Adrenal gland (tissue), 19 donors: ENCODE measurements at places on chromosomes 12 and 14.

DNA sequence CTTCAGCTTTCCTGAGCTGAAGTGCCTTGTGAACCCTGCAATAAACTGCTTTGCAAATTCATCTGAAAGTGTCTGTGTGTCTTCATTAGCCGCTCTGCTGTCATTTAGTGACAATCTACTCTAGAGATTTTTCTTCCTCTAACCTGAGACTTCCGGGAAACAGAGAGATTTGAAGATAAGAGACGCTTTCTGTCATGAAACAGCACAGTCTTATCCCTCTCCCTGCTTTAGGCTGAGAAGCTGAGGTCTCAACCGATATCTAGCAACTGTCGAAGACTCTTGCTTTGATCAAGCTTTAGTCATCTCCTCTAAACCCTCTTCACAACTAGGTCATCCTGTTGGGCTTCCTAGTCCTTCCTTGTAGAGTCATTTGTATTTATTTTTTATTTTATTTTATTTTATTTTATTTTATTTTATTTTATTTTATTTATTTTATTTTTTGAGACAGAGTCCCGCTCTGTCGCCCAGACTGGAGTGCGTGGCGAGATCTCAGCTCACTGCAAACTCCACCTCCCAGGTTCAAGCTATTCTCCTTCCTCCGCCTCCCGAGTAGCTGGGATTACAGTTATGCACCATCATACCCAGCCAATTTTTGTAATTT, 1.2 kb downstream of the RNASE2 start:
- H3K4me1 ChIP-seq: no peaks in the 10 kb centered on the region
- no peak overlapping the region for H3K27ac ChIP-seq
- no peaks in the 10 kb centered on the region for H3K36me3 ChIP-seq

DNA sequence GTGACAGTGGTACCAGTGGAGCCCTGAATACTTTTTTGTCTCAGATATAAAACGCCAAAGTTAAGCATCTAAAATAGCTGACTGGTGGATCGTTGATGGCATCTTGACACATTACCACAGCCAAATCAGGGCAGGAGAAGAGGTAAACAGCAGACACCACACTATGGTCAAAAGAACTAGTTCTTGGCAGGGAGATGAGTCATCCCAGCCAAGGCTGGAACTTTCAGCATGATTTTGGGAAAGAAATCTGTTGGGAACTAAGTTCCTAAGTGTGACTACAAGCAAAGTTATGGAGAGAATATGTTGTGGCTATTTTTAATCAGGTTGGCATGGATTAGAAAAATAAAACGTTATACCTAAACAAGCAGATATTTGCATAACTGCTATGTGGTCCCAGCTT, 36.9 kb downstream of the LGR5 start:
- no peaks in the 10 kb centered on the region for H3K36me3 ChIP-seq
- no peak overlapping the region for H3K27ac ChIP-seq
- no peaks in the 10 kb centered on the region for H3K4me1 ChIP-seq

GRCh38 chr12:879641-880040, 69.9 kb downstream of the RAD52 start:
- no peaks in the 10 kb centered on the region for H3K36me3 ChIP-seq
- DNase-seq: no peak
- H3K27ac ChIP-seq: no peak overlapping the region
- H3K4me1 ChIP-seq: no peaks in the 10 kb centered on the region
- no peaks in the 10 kb centered on the region for H3K27me3 ChIP-seq

DNA sequence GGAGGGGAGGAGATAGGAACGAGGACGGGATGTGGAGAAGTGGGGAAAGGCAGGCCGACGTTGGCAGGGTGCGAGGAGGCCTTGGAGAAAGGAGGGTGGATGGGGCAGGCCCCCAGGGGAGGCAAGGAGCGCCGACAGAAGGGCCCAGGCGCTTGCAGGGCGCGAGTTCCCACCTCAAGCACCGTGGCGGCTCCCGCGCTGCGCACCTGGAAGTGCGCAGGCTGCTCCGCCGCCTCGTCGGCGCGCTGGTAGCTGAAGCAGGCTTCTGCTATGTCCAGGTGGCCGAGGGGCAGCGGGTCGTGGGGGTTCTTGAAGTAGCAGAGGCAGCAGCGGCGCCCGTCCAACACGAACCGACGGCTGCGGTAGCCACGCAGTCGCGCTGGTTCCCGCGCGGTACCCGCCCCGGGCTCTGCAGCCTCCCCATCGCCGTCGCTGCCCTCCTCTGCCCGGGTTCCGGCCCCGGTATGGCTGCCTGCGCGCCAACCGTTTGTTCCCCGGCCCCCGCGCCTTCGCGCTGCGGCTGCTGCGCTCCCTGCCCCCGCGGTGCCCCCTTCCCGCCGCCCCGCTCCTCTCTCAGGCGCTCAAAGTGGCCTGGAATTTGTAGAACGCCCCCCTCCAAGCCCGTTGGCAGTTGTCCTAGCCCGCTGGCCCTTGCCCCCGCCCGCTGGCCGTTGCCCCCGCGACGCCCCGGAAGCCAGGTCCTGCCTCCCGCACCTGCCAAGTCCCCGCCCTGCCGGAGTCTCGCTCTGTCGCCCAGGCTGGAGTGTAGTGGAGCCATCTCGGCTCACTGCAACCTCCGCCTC, 1.1 kb upstream of the ACTR6 start:
- no peaks in the 10 kb centered on the region for H3K36me3 ChIP-seq
- peak overlapping the region; percentile 42 for H3K27ac ChIP-seq
- H3K4me3 ChIP-seq: peak overlapping the region; percentile 49
- peaks cover 5% of the 10 kb centered on the region for H3K4me1 ChIP-seq

DNA sequence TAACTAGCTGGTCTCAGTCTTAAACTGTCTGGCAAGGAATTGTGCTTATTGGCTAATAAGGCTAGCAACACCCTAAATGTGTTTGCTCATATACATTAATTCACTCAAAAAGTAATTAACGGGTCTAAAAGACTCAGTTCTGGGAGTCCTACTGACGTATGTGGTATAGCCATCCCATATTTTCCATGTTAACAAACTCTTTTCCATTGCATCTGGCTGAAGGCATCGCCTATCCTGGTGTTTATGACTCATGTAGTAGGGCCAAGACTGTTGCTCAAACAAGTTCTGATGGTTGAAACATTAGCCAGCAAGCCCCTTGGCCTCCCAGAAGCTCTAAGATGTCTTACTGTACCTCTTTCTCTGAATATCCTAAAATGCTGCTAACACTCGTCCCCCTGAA, 98.5 kb downstream of the PHLDA1 start:
- H3K27me3 ChIP-seq: no peaks in the 10 kb centered on the region
- no peak for DNase-seq
- H3K4me1 ChIP-seq: no peaks in the 10 kb centered on the region

GRCh38 chr12:111643427-111643826, 42.3 kb downstream of the BRAP start:
- peak; percentile 61 for DNase-seq
- H3K4me3 ChIP-seq: no peak overlapping the region
- H3K27me3 ChIP-seq: no peaks in the 10 kb centered on the region
- H3K4me1 ChIP-seq: peaks cover 19% of the 10 kb centered on the region
- no peaks in the 10 kb centered on the region for H3K36me3 ChIP-seq

DNA sequence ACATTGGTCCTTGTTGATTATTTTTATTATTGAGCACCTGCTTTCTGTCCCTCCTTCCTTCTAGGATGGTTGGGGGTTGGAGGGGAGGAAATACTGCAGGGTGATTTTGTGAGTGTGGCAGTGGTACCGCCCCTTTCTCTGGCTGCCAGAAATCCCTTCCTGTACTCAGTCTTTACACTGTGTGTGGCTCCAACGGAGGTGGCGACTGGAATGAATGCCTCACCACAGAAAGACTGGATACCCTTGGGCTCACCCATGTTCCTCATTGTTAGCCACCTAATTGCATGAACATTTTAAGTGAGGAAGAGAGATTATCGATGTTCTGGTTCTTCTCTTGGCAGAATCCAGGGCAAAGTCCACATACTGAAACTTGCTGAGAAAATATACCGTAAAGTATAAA, 272.0 kb upstream of the E2F7 start:
- no peak for DNase-seq
- no peak overlapping the region for H3K27ac ChIP-seq
- no peaks in the 10 kb centered on the region for H3K36me3 ChIP-seq
- no peak overlapping the region for H3K4me3 ChIP-seq

DNA sequence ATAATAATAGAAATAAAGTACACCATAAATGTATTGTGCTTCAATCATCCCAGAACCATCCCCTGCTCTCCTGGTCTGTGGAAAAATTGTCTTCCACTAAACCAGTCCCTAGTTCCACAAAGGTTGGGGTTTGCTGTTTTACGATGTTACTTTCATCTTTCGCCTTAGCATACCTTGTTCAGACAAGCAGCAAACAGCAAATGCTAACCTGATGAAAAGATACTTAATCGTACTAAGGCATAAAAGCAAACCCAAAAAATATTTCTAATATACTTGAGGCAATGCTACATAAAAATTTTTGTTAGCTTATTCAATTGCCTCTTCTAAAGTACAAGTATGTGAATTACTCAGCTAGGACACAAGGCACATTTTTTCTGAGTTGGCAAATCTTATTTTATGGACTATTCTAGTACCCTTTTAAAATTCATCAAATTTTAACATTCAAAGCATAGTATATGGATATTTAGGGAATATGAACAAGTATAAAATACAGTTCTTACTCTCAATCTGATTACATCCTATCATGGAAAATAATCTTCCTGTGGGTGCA, 97.1 kb upstream of the PLEKHG7 start:
- DNase-seq: no peak
- H3K27me3 ChIP-seq: no peaks in the 10 kb centered on the region
- peaks cover 6% of the 10 kb centered on the region for H3K4me1 ChIP-seq
- no peak overlapping the region for H3K27ac ChIP-seq

DNA sequence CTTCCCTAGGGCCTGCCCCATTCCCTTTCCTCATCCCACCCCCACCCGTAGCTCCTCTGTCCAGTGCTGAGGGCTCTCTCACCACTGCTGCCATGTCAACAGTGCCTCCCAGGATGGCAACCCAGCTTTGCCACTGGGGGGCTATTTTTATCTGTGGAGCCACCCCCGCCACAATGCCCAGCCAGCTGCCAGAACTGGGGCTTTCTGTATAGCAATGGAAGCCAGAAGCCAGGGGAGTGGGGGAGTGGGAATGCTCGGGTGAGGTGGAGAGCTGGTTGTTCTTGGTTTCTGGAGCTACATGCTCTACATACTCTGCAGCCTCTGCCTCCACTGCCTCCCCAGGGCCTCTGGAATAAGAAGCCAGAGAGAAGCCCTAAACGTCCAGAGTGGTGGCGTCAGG, 8.9 kb downstream of the PDE1B start:
- peaks cover 7% of the 10 kb centered on the region for H3K27me3 ChIP-seq

DNA sequence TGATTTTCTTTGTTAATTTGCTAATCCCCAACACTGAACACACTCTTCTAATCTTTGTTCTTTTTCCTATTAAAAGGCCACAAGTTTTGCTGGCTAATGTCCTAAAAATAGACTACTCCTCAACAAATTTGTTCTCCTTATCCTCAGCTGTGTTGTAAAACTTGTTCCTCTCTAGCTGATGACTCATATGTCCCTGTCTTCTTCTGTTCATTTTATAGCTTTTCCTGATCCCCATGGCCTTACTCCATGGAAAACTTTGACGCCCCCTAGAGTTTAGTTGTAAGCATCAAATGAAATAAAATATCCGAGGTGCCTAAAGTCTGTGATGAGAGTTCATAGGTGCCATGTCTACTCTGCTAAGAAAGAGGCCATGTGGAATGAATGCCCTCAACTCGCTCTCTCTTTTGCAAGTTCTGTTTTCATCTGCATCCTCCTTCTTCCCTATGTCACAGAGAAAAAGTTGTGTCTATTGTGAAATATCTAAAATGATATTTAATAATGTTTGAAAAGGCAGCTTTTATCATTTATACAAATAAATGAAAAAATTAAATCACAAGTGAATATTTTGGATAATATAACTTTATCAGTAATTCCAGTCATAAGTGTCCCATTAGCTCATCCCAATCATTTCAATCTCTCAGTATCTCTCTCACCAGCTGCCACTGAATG, 237.9 kb downstream of the IPO8 start:
- H3K27ac ChIP-seq: peak overlapping the region; percentile 20
- no peak overlapping the region for H3K4me3 ChIP-seq
- H3K4me1 ChIP-seq: no peaks in the 10 kb centered on the region

GRCh38 chr12:77578466-77579220, 252.1 kb upstream of the NAV3 start:
- no peak overlapping the region for H3K4me3 ChIP-seq
- H3K36me3 ChIP-seq: no peaks in the 10 kb centered on the region
- H3K27ac ChIP-seq: no peak overlapping the region

GRCh38 chr14:71507681-71508080, 424.5 kb upstream of the RGS6 start:
- no peak overlapping the region for H3K27ac ChIP-seq
- H3K4me1 ChIP-seq: peaks cover 3% of the 10 kb centered on the region
- DNase-seq: no peak

DNA sequence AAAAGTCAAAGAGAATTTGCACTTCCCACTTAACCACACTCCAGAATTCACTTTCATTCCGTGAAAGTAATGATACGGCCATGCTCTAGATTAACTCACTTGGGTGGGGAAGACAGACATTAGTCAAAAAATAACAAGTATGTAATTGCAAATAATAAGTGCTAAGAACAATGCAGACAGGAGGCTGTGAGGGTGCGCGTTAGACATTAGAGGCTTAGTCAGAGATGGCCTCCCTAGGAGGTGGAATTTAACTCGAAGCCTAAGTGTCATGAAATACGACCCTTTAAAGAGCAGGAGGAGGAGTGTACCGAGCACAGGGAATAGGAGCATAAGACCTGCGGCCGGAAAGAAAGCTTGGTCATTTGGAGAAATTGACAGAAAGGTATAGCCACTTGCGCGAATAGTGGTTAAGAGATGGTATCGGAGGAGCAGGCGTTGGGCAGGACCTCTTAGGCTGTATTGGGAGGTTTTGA, 628 bp downstream of the SNRPF start:
- peak overlapping the region; percentile 71 for H3K4me3 ChIP-seq
- peaks cover 19% of the 10 kb centered on the region for H3K4me1 ChIP-seq
- peaks cover 20% of the 10 kb centered on the region for H3K36me3 ChIP-seq
- H3K27me3 ChIP-seq: no peaks in the 10 kb centered on the region
- no peak for DNase-seq
- peak overlapping the region; percentile 58 for H3K27ac ChIP-seq

DNA sequence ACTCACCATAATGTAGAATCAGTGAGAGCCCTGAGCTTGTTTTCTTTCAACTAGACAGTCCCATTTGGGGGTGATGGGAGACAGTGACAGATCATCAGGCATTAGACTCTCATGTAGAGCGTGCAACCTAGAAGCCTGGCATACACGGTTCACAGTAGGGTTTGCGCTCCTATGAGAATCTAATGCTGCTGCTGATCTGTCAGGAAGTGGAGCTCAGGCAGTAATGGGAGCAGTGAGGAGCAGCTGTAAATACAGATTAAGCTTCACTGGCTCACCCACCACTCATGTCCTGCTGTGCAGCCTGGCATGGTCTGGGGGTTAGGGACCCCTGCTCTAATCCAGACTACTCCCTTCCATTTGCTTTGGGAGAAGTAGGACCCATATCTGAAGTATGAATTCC, 55.6 kb downstream of the FNTB start:
- no peak overlapping the region for H3K27ac ChIP-seq
- H3K27me3 ChIP-seq: no peaks in the 10 kb centered on the region
- no peaks in the 10 kb centered on the region for H3K36me3 ChIP-seq
- H3K4me1 ChIP-seq: no peaks in the 10 kb centered on the region
- no peak overlapping the region for H3K4me3 ChIP-seq
